ENCODE measurements at places on chromosomes 5 and 9.
A peak's percentile ranks its signal among the peaks of the same experiment; 100 is the strongest.

- no peak for DNase-seq
Measured at GRCh38 chr9:26888271-26888670, 4.3 kb downstream of the CAAP1 start.

- peak; percentile 73 for DNase-seq
Measured at GRCh38 chr5:16550316-16550952, 66.4 kb downstream of the RETREG1 start.

- no peak for DNase-seq
Measured at GRCh38 chr5:95557841-95558240, 2.9 kb downstream of the ARSK start.

DNA sequence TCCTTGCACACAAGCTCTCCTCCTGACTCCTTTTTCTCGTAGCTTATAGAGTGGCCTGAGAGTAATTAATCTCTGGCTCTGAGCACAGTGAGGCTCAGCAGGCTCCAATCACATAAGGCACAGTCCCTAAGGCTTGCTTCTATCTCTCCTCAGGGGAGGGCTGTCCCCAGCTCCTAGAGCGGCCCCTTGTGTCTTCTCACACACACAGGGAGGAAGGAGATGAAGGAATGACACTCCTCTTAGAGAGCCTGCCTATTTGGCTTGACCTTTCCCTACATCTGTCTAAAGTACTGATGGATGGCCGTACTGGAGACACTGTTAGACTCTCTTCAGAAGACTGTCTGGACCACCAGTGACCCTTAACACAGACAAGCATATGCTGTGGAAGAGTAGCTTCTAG, 12.9 kb downstream of the TAS2R1 start:
- DNase-seq = no peak

DNA sequence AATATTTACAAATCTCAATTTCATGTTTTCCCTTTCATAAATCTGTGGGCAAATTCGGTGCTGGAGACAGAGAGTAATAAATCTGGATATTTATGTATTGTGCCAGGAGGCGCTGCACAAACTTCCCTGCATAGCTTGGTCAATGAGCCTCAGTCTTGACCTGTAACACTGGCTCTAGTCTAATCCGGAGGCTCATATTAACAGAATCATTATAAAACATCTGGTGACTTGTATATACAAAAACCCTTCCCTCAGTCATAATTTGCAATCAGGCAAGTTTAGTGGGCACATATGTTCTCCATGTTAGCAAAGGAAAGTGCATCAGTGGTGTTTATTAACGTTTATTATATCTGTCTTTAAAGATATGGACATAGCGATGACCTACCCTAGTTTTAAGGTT, 104.0 kb upstream of the BNC2 start:
- no peak for DNase-seq

DNA sequence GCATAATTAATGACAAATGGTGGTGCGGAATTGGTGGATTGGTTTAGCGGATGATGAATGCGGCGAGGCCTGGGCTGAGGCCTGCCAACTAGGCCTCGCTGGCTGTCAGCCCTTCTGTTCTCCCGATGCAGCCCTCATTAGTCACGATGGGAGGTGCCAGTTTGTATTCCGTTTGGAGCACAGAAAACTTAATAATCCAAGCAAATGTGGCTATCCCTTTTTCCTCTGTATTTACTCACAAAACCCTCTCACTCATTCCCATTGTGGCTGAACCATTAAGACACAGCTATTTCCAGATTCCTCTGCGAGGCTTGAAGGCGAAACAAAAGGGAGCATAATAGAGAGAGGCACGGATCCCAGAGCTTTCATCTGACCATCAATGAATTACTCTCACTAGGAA, 114.3 kb downstream of the MVB12B start:
- DNase-seq = no peak

DNA sequence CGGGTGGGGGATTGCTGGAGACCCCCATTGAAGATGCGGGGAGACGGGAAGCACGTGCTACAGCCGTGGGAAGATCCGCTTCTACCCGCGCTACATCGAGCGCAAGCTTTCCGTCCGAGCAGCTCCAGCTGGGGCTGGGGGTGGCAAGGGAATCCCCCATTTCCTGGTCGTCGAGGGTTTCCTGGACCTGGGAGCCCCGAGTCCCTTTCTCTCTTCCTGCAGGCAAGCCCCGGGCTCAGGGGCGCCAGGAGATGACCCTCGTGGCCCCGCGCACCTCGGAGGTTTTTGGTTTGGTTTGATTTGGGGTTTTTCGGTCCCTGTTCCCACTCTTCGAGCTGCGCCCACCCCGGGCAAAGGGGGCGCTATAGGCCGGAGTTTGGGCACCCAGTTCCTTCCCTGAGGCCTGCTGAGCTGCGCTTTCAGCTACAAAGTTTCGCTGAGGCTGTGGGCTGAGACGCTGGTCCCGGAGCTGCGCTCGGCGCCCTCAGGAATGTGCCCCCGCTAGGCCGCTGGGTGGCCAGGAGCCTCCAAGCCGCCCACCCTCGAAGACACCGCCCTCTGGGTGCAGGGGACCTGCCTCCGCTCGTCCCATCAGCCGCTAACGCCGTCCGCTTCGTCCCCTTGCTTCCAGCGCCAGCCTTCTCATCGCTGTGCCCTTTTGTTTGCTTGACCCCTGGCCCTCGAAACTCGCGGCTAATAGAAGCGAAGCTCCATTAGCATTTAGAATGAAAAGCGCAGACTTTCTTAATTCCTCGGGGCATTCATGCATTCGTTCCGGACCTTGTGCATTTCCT, 2.9 kb downstream of the NR4A3 start:
- DNase-seq = peak; percentile 8

GRCh38 chr5:150672884-150673275, 11.8 kb downstream of the MYOZ3 start:
- DNase-seq = no peak

- DNase-seq = no peak
Measured at GRCh38 chr9:88092797-88093331, 45.4 kb downstream of the SPATA31C2 start.

DNA sequence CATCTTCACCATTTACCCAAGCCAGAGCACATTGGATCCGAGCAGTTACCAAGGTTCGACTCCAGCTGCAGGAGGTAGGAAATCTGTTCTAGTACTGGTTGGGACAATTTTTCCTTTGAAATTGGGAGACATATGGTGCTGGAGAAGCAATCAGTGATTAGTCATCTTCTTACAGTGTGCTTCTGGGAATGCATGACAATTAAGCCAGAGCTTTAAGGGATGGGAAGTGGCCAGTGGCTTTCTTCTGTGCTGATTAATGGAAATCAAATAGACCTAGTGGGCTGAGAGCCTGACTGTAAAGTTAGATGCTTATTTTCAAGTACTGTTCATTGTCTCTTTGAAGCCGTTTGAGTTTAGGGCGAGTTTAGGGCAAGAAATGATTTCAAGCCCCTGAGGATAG, 152.1 kb downstream of the UNC13B start:
- no peak for DNase-seq

- DNase-seq = no peak
Measured at GRCh38 chr9:17130291-17130690, 4.5 kb upstream of the CNTLN start.

- no peak for DNase-seq
Measured at GRCh38 chr5:132243366-132243977, 14.0 kb upstream of the PDLIM4 start.

DNA sequence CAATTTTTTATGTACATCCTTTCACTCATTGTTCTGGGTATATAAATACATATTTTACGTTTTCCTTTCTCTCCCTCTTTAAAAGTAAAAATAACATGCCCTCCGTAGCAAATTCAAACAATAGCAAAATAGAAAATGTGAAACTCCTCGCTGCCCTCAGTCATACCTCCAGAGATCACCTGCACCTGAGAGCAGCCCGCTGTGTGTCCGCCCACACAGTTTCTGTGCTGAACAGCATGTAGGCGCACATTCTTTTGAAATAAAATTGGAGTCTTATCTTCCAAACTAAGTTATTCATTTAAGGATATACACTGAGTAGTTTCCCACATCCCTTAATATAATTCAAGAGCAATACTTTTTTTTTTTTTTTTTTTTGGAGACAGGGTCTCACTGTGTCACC, 255.7 kb downstream of the AOPEP start:
- DNase-seq = no peak

DNA sequence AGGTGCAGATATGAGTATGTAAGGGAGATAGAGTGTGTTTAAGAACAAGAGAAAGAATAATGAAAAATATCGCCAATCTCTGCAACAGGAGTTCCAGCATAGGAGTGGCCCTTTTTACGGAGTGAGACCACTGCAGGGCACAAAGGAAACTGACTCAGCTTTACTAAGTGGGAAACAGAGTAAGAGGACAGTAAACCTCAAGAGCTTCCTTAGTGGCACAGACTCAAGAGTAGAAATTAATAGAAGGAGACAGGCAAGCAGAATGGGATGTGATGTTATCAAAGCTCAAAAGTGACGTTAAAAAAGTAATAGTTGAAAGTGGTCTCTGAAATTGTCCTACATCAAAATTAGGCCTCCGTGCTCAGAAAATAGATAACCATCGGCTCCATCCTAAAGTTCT, 2.1 kb upstream of the SH3RF2 start:
- DNase-seq = no peak

- DNase-seq = no peak
Measured at GRCh38 chr5:93090698-93091097, 490.3 kb downstream of the NR2F1-AS1 start.

GRCh38 chr5:10701567-10702039, 59.4 kb downstream of the DAP start:
- DNase-seq = no peak

GRCh38 chr9:71218774-71219173, 97.4 kb upstream of the TRPM3 start:
- no peak for DNase-seq

GRCh38 chr5:137367951-137368350, 131.2 kb downstream of the SPOCK1 start:
- DNase-seq = no peak

GRCh38 chr5:54889826-54890225, 95.6 kb downstream of the ESM1 start:
- DNase-seq = peak; percentile 75

- DNase-seq = no peak
Measured at GRCh38 chr5:159533197-159533596, 202.9 kb upstream of the IL12B start.

GRCh38 chr9:128895556-128895955, 13.6 kb downstream of the LRRC8A start:
- no peak for DNase-seq

- no peak for DNase-seq
Measured at GRCh38 chr5:157918811-157919742, 60.1 kb upstream of the CLINT1 start.

- DNase-seq = no peak
Measured at GRCh38 chr9:104963076-104963475, 35.1 kb upstream of the ABCA1 start.

- DNase-seq = no peak
Measured at GRCh38 chr5:51598026-51598425, 214.8 kb downstream of the ISL1 start.

- no peak for DNase-seq
Measured at GRCh38 chr5:1315018-1315708, 20.3 kb upstream of the TERT start.

GRCh38 chr5:2133936-2134335, 251.2 kb upstream of the IRX4 start:
- DNase-seq = no peak

- no peak for DNase-seq
Measured at GRCh38 chr9:132478353-132479050, 68.5 kb downstream of the CFAP77 start.

DNA sequence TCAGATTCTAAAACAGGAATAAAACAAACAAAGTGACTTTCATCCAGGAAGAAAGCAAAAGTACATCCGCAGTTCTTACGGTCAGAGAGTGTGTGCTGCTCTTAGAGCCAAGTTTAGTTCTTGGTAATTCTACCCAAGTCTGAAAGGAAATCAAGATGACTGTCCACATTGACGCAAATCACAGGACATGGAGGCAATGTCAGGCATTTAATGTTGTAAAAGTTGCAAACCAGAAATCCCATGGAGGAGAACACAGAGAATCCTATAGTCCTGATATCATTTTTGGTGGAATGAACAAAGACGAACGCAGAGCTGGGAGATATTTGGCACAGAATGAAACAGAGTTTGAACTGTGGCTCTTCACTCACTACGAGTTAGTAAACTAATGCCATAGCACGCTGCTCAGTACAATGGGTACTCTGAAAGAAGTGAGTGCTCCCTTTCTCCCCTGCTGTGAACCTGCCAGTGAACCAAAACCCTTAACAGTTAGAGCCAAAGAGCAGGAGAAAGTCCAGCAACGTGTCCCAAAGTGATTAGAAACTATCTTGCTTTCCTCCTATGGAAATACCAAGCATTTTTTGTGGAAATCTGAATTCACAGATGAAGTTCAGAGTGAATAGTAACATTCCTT, 74.3 kb downstream of the MUSK start:
- peak; percentile 21 for DNase-seq

DNA sequence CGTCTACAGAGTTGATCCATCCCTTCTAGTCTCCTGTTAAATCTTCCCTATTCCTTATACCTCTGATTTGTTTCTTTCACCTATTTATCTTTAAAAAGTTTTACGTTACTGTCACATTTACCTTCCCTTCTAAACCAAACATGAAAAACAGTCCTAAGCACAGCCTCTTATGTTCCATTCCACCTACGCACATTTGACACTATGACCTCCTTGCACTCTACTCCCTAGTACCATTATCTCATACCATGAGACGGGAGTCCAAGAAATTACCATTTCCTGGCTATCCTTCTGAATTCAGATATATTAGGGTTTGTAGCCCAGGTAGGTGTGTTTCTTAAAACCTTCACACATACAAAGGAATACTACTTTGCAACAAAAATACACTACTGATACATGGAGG, 25.1 kb downstream of the FNIP1 start:
- DNase-seq = no peak

DNA sequence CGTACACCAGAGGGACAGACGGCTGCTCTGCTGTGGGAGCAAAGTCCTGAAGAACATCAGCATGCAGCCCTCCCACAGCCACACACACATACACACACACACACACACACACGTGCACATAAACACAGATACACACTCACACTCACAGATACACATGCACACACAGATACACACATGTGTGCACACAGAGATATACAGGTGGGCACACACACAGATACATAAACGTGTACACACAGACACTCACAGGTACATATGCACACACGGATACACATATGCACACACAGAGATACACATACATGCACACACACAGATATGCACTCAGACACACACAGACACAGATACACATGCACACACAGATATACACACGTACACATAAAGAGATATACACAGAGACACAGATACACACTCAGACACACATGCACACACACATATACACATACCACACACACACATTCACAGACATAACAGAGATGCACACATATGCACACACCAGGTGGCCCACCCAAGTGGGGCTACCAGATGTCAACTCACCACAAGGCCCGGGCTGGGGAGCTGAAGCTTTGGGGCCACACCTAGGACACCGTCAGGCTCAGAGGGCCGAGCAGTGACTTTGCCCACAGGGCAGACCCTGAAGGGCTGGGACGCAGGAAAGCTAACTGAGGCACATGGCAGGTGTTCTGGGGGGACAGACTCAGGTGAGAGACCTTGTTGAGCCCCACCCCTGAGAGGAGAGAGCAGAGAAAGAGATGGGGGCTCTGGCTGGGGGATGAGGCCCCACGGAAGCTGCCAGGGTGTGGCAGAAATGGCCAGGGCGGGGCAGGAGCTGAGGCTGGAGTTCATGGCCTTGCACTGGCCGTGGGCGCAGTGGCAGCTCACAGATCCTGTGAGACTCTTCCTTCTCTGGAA, 148.6 kb upstream of the PPP1R26 start:
- no peak for DNase-seq
